Esophagus muscularis mucosa (tissue), 4 donors: ENCODE measurements at places on chromosomes 1 and 21.

DNA sequence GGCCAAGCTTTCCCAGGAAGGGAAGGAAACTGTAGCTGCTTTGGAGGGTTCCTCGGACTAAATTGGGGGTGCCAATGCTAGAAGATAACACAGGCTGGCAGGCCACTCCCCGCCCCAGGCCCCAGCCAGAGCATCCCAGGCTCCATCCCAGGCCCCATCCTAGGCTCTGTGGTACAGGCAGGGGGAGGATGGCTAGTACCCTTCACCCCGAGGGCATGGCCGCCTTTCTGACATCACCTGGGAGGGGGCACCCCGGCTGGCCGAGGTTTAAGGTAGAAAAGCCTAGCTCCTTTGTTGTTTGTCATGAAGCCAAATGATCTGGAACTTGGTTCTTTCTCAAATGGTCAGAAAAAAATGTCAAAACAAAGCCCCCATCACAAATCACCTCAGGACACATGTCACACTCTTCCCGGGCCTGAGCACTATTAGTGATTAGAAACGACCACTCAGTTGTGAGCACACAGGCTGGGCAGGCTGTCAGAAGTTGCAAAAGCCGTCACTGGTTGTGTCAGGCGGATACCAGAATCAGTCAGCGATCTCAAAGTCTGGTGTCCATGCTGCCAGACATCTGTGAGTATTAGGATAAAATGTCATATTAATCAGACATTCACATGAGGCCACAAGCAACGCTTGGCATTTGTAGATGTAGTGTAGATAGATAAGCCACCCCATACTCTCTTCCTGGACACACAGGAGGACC, 31.0 kb upstream of the ETS2 start:
- H3K4me3 ChIP-seq: no peak overlapping the region
- H3K36me3 ChIP-seq: no peaks in the 10 kb centered on the region
- H3K4me1 ChIP-seq: peaks cover 4% of the 10 kb centered on the region
- no peak overlapping the region for H3K27ac ChIP-seq

DNA sequence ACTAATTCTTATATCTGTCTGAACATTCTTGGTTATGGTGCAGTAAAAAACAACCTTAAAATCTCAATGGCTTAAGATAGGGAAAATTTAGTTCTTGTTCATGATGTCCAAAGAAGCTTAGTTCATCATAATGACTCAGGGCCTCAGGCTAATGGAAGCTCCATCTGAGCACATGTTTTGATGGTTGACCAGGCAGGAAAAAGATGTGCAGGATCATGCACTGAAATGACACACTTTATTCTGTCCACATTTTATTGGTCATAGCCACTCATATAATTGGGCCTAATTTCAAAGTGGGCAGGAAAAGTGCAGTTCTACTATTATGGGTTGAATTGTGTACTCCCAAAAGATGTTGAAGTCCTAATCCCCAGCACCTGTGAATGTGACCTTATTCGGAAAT, 198.2 kb downstream of the CENPF start:
- H3K4me1 ChIP-seq: no peaks in the 10 kb centered on the region
- no peaks in the 10 kb centered on the region for H3K36me3 ChIP-seq
- no peaks in the 10 kb centered on the region for H3K27me3 ChIP-seq
- no peak overlapping the region for H3K4me3 ChIP-seq
- H3K27ac ChIP-seq: no peak overlapping the region

DNA sequence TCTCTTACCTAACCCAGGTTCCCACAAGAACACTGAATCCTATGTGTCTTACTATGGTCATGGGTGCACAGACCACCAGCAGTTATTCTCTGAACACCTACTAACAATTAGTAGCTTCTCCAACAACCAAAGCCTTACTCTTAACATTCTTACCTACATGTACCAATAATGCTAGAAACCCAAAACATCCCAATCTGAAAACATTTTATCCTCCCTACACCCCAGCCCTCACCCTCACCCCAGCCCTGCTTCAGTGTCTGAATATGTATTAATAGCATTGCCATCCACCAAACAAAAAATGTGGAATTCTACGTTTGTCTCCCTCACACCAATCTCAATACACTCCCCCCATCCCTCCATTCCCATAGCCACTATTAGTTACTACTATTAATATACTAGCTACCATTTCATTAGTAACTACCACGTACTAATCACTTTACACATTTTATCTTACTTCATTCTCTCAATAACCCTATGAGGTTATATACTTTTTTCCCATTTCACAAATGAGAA, 2.6 kb downstream of the TRIM33 start:
- H3K36me3 ChIP-seq: no peaks in the 10 kb centered on the region
- H3K27me3 ChIP-seq: no peaks in the 10 kb centered on the region
- no peak for DNase-seq
- H3K4me3 ChIP-seq: no peak overlapping the region
- H3K4me1 ChIP-seq: peaks cover 61% of the 10 kb centered on the region
- H3K27ac ChIP-seq: no peak overlapping the region

- no peak overlapping the region for H3K27ac ChIP-seq
- H3K27me3 ChIP-seq: no peaks in the 10 kb centered on the region
- peaks cover 9% of the 10 kb centered on the region for H3K36me3 ChIP-seq
- H3K4me1 ChIP-seq: no peaks in the 10 kb centered on the region
- no peak for DNase-seq
Measured at GRCh38 chr1:180415985-180416633, 86.3 kb downstream of the ACBD6 start.

- H3K4me1 ChIP-seq: no peaks in the 10 kb centered on the region
- DNase-seq: no peak
- H3K27ac ChIP-seq: no peak overlapping the region
- H3K4me3 ChIP-seq: no peak overlapping the region
- no peaks in the 10 kb centered on the region for H3K36me3 ChIP-seq
- H3K27me3 ChIP-seq: no peaks in the 10 kb centered on the region
Measured at GRCh38 chr1:87763483-87763882, 434.8 kb downstream of the LMO4 start.

- peaks cover 78% of the 10 kb centered on the region for H3K4me1 ChIP-seq
- H3K27ac ChIP-seq: peak overlapping the region; percentile 87
- peaks cover 73% of the 10 kb centered on the region for H3K36me3 ChIP-seq
- no peak for DNase-seq
- no peaks in the 10 kb centered on the region for H3K27me3 ChIP-seq
Measured at GRCh38 chr1:156471496-156472490, 28.8 kb downstream of the MEF2D start.

DNA sequence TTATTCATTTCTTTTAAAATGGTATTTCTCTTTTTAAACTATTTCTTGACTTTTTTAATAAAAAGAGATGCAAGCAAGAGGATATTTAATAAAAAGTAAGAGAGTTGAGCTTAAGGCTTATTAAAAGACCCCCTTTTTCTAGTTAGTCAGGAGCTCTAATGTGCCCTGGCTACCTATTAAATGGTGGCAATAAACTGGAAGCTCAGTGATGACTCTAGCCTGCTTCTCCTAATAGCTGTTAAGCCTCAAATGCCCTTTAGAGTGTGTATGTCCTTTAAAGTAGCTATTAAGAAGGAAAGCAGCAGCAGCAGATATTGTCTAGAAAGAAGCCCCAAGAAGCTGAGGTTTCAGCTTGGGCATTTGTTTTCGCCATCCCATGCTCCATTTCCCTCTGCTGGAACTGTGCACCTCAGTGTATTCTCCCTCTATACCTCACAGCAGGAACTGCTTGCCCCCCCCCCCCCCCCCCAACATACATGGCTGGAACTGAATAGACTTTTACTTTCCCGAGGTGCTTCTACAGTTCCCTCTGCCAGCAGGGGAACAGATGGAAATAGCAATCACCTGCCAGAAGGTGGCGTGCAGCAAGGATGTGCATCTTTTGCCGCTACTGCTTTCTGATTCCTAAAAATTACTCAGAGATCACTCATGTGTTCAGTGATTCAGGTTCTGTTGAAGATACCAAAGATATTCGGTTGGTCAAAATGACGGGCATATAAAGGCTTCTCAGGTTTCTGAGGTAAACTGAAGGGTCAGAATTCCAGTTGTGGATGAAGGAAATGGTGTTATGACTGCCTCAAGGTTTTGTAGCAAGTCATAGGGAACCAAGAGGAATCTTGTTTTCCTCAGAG, 2.5 kb downstream of the RGS4 start:
- H3K36me3 ChIP-seq: peaks cover 23% of the 10 kb centered on the region
- DNase-seq: no peak
- H3K4me3 ChIP-seq: peak overlapping the region; percentile 46
- peaks cover 43% of the 10 kb centered on the region for H3K4me1 ChIP-seq
